Neural progenitor cell (in vitro differentiated cells): ENCODE measurements at places on chromosomes 16 and 17. TPM values are rescaled to one million over a fixed set of nuclear protein-coding genes. Genes with fewer than 3 reads are reported as not detected.

GRCh38 chr17:83103200-83103942 is 24.0 kb downstream of the METRNL start:
- DNase-seq = peak; percentile 77

DNA sequence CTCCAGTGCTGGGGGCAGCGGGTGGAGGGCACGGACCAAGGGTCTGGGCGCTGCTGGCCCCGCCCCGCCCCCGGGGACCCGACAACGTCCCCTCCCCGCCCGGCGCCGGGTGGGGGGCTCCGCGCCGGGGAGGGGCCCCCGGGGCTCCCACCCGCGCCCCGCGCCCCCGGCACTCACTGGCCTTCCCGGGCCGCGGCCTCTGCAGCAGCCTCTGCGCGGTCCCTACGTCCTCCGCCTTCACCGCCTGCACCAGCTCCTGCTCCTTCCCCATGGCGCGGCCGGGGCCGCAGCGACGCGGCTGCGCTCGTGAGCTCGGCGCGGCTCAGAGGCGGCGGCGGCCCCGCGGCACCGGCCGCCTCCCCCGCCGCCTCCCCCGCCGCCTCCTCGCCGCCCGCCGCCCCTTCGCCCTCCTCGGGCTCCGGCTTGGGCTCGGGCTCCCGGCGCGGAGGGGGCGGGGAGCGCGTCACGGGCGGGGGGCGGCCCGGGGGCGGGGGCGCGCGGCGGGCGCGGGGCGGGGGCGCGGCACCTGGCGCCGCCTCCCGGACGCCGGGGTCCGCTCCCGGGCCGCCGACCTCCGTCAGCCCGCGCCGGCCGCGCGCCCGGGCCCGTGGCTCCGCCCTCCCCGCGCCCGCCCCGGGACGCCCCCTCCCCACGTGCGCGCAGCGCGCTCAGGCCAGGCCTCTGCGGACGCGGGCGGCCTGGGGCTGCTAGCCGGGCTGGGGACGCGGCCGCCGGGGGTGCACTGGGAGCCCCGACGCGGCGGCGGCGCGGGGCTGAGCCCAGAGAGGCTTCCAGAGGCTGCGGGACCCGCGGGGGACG is at the start of gene CASKIN1:
Gene CASKIN1 (minus strand): TSS at position 444 of the 819 bp plus-strand sequence. CDS start 173 bp downstream, at position 271.
- DNase-seq = peak; percentile 81

- peak; percentile 34 for DNase-seq
These were observed 7.3 kb upstream of the SERPINF1 start for GRCh38 chr17:1754430-1755112.

- peak; percentile 60 for DNase-seq
These were observed 61.5 kb upstream of the BCAR1 start for GRCh38 chr16:75312875-75313274.

GRCh38 chr16:87178977-87179376 is 138.2 kb downstream of the C16orf95 start:
- no peak for DNase-seq

GRCh38 chr16:4318451-4318910 is 2.6 kb downstream of the GLIS2 start:
- DNase-seq = peak; percentile 43

DNA sequence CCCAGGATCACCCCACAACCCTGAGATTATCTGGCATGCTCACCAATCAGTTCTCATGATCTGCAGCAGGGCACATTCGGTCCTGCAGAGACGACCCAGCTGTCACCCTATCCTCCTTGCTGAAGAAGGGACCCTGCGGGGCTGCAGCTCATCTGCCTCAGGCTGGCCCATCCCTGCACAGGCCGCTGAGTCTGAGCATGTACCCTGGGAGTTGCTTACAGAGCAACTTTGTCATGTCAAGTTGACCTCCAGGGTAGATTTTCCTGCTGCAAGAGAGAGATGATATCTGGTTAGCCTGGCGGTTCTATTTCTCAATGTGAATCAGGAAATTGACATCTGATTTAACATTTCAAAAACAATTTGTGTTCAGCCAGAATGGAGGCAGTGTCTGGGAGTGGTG is 36.0 kb upstream of the ADCY9 start:
- no peak for DNase-seq

DNA sequence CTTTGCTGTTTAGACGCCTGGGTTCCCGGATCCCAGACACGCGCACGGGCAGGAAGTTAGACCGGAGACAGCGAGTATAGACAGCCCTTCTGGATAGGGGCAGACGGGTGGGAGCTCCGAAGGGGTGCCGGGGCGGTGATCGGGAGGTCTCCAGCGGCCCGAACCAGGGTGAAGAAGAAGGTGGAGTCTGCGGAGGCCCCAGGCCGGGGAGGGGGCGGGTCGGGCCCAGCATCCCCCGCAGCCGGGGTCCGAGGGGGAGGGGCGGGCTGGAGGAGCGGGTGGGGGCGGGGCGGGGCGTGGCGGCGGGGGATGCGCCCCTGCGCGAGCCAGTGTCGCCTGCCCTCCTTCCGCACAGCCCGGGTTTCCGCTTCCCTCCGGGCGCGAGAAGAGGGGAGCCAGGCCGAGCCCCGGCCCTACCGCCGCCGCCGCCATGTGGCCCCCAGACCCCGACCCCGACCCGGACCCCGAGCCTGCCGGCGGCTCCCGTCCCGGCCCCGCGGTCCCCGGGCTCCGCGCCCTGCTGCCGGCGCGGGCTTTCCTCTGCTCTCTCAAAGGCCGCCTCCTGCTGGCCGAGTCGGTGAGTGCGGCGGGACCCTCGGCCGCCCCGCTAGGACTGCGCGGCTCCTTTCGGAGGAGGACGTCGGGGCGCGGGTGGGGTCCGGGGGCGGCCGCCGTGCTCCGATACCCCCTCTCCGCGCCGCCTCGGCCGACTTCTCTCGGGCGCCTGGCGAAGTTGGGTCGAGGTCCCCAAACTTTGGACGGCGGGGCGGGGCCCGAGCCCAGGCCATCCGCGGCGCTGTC is at the start of gene CMTM3:
Gene CMTM3 (plus strand): TSS at position 329 of the 801 bp plus-strand sequence. CDS start 102 bp downstream, at position 431.
- peak; percentile 91 for DNase-seq

- peak; percentile 76 for DNase-seq
These were observed 15.3 kb downstream of the TBCD start for GRCh38 chr17:82767041-82767754.

- no peak for DNase-seq
These were observed 5.7 kb downstream of the CTRB1 start for GRCh38 chr16:75224306-75225082.

- peak; percentile 90 for DNase-seq
These were observed 5.7 kb upstream of the SPNS2 start for GRCh38 chr17:4492721-4493561.

- peak; percentile 74 for DNase-seq
These were observed 26.8 kb downstream of the MPP2 start for GRCh38 chr17:43880420-43880991.

DNA sequence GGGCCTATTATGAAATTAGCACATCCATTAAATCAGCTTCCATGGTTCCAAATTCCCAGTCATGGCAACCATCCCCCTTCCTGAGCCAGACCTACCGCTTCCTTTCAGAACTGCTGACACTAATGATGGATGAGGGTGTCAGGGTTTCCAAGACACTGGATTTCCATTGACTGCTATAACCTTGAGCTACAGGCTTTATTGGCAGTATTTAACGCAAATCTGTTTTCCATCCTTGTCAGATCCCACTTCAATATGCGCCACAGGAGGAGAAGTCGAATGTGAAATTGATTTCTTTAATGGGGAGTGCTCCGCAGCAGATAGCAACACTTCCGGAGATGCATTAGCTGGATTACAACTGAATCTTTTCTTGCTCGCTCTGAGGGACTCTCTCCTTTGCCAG is 197.1 kb downstream of the HS3ST4 start:
- DNase-seq = no peak

DNA sequence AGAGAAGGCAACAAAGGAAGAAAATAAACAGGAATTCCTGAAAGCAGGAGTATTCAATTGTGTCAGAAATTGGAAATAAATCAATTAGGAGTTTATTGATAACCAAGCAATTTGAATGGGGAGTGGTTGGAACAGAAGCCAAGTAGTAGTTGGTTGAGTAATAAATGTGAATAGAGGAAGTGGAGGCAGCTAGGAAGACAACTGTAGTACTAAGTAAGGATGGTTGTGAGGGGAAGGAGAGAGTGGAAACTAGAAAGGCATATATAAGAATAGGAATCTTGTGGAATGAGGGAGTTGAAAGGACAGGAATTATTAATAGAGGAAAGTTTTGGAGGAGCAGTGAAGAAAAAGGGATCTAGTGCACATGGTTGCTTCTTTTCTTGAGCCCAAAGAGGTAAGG is 34.4 kb downstream of the NFAT5 start:
- DNase-seq = no peak

DNA sequence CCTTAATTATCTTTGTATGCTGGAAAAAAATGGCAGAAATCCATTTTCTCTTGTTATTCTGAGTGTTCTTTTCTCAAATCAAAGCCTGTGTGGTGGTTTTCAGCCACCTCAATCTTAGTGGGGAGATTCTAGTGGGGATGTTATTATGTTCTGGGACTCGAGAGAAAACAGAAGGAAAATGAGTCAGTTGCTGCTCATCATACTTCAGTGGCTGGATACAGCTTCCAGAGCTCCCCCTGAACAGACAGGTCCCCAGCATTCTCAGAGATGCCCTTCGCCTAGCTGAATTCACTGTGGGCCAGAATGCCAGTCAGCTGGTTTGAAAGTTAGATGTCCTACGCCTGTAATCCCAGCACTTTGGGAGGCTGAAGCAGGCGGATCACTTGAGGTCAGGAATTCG is 8.5 kb downstream of the ST6GALNAC1 start:
- no peak for DNase-seq

- DNase-seq = no peak
These were observed 20.7 kb downstream of the ZNF652 start for GRCh38 chr17:49341356-49341755.

GRCh38 chr17:77363821-77364361 is 223.1 kb downstream of the SEC14L1 start:
- DNase-seq = no peak

DNA sequence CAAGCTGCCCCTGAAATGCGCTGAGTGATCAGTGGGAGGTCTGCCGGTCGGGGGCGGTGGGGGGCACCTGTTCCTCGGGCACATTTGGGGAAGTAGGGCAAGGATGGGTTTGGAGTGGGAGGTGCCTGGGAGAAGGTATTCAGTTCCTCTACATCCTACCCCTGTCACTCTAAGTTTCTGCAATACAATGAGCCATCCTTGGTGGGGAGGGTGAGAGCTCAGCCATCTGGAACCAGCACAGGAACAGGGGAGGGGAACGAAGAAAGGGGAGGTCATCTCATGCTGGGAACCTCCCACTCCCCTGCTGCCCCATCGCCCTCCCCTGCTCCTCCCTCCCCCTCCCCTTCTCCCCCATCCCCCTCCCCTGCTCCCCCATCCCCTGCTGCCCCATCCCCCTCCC is 4.2 kb downstream of the DPH1 start:
- DNase-seq = no peak

Gene FBXL16
- total RNA-seq = 0.13 and 0.65 TPM in 2 replicates

Gene PRSS33
- total RNA-seq = 0.40 and 0.73 TPM in 2 replicates

Gene GNAO1
- total RNA-seq = 1.9 and 3.2 TPM in 2 replicates

Gene MPDU1
- 167 and 177 TPM in 2 replicates for total RNA-seq

Gene CMTM2
- not detected in 2 replicates for total RNA-seq

Gene ORC6
- 95.3 and 122 TPM in 2 replicates for total RNA-seq

Gene CTRB2
- total RNA-seq = not detected in 2 replicates

Gene KCNH4
- total RNA-seq = not detected in 2 replicates

Gene ERBB2
- 75.2 and 116 TPM in 2 replicates for total RNA-seq

Gene ITGAL
- not detected in 2 replicates for total RNA-seq

Gene ABCC6
- 0.79 and 2.4 TPM in 2 replicates for total RNA-seq

Gene BEAN1
- 0.32 and 0.34 TPM in 2 replicates for total RNA-seq
